ENCODE measurements at places on chromosomes 16 and 17.

DNA sequence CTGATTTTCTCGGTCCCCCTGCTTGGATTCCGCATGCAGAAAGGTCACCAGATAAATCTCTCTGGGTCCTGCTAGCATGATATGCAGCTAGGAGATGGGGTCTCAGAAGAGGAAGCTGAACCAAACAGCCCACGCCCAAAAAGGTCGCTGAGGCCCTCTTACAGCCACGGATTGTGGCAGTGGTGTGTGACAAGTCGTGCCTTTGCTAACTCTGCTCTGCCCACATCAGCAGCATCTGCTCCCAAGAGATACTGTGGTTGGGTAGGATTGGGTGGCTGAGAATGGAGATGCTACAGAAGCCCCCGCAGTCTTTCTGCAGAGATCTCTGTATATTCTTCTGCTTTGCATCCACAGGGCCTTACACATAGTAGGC, 15.2 kb upstream of the SKAP1 start:
- no peak for DNase-seq

GRCh38 chr17:66952031-66952524, 12.4 kb upstream of the CACNG4 start:
- DNase-seq = no peak

DNA sequence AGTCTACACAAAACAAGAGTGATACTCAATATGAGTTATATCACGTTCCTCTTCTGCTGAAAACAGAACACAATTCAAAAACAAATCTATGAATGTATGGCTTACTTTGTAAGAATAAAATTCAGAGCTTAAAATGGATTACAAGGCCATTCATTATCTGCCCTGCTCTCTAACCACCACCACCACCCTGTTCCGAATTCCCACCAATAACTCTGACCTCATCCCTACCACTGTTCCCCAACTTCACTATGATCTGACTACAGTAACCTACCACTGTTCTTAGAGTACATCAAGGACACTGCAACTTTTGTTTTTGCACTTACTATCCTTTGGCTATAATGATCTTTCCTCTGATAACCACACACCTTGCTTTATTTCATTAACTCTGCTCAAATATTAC, 21.3 kb downstream of the FBXL20 start:
- no peak for DNase-seq

GRCh38 chr16:81214745-81215166, 23.7 kb upstream of the BCO1 start:
- no peak for DNase-seq

DNA sequence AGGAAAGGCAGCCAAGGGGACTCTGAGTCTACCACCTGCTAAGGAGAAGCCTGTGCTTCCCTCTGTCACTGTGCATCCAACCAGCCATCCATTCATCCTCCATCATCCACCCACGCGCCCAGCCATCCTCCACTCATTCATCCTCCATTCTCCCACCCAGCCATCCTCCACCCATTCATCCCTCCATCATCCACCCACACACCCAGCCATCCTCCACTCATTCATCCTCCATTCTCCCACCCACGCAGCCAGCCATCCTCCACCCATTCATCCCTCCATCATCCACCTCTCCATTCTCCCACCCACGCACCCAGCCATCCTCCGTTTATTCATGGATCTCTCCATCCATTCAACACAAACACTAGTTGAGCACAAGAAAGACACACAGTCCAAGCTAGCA, 74.1 kb downstream of the COG7 start:
- no peak for DNase-seq

DNA sequence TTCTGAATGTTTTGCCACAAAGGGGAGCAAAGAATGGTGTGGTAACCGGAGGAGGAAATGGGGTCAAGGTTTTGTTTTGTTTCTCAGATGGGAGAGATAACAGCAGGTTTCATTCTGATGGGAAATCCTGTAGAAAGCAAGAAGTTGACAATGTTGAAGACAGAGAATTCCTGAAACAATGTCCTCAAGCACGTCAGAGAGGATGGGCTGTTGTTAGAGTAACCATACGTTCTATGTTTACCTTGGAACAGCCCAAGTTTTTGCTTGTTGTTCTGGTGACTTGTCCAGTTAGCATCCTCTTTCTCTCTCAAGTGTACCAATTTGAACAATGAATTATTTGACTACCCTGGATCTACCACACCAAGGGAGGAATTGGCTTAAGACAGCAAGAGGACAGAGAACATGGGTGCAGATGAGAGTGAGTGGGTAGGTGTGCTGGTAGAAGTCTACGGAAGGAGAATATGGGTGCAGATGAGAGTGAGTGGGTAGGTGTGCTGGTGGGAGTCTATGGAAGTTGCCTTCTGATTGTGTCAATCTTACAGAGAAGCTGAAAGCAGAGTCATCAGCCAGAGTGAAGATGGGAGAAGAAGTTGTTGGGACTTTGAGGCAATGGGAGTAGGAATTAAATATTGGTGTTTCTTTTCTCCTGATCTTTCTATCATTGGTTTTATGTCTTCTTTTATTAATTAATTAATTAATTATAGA, 14.8 kb upstream of the NSRP1 start:
- DNase-seq = no peak

DNA sequence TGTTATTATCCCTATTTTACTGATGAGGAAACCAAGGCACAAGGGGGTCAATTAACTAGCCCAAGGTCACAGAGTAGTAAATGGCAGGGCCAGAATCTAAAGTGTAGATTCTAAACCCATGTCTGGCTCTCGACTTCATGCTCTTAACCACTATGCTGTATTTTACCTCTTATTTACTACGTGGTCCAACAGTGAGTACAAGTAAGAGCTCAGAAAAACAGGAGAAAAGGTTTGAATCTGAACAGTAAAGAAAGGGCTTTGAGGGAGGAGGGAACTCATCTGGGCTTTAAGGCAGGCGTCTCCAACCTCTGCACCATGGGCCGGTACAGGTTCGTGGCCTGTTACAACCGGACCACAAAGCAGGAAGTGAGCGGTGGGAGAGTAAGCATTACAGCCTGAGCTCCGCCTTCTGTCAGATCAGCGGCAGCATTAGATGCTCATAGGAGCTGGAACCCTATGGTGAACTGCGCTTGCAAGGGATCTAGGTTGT, 62.9 kb downstream of the SMURF2 start:
- no peak for DNase-seq

GRCh38 chr16:23944381-23944780, 108.6 kb downstream of the PRKCB start:
- DNase-seq = no peak

- no peak for DNase-seq
These were observed 28.9 kb downstream of the TNRC6A start for GRCh38 chr16:24758373-24758772.

- DNase-seq = no peak
These were observed 17.7 kb upstream of the CBFA2T3 start for GRCh38 chr16:88994695-88995094.

DNA sequence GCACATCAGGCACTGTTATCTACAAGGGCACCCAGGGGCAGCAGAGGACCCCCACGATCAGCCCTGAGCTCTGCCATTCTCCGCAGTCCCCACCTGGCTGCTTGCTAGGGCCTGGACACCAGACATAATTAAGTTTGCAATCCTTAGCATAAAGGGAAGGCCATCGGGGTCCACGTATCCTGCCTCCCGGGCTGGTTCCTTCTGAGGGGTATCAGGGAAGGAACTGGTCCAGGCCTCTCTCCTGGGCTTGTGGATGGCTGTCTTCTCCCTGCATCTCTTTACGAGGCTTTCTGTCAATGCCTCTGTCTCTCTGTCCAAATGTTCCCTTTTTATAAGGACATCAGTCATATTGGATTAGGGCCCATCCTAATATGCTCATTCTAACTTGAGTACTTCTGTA, 77.8 kb downstream of the CYLD start:
- no peak for DNase-seq

DNA sequence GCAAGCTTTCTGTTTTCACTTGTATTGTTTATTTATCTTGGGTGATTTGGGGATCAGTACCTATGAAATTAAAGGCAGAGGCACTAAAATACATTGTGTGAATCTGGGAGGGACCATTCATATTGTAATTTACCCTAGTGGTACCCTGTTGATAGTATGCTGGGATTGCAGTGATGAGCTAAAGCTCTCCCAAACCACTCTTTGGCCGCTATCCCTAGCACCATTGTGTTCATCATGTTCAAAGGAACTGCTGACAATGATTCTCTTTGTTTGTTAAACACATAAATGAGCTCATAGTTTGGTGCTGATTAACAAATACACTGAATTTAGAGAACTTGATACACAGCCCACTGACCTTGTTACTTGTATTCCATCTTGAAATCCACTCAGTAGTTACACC, 1469.8 kb downstream of the CDH11 start:
- no peak for DNase-seq

GRCh38 chr17:77375917-77376651, 235.3 kb downstream of the SEC14L1 start:
- no peak for DNase-seq

DNA sequence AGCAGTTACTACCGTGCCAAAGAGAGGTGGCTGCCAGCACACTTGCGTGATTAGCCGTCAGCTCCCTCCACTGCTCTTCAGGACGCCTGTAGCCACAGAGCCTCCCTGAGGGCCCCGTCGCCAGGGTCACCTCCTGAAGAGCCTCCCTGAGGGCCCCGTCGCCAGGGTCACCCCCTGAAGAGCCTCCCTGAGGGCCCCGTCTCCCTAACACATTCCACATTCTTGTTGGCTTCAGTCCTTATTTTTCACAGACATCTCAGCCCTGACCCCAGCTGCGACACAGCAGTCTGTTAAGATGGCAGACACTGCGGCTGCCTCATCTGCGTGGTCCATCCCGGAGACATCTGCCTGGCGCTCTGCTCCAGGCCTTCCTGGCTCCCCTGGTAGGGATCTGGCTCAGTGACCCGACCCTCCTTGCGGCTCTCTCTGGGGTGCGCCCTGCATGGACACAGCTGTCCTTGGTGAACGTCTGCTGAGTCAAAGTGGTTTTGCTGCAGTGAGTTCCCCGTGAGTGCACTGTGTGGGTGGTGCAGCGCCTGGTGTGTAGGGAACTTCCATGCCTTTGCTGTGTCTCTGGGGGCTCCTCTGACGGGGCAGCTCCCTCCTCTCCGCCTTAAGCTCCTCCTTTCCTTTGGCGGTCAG, 11.4 kb downstream of the ACSF3 start:
- DNase-seq = no peak

DNA sequence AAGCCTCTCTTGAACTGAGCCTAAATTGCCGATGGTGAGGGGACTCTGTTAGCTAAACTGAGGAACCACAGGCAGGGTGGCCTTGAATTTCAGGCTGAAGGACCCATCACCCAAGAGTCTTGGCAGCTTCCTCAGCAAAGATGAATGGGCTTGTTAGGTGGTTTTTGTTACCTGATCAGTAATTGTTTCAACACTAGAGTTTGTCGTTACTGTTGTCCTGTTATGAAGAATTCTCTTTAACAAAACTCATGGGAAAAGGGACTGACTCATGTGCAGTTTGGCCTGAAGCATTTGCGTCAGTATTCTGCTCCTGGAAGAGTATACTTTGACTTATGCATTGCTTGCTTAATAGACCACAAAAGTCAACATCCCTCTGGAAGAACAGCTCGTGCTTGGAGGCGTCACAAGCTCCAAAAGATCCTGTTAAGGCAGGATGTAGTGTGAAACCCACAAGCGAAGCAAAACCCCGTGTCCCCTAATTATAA, 206.0 kb downstream of the IRX3 start:
- no peak for DNase-seq

GRCh38 chr17:78651554-78651953, 74.4 kb upstream of the DNAH17 start:
- no peak for DNase-seq

DNA sequence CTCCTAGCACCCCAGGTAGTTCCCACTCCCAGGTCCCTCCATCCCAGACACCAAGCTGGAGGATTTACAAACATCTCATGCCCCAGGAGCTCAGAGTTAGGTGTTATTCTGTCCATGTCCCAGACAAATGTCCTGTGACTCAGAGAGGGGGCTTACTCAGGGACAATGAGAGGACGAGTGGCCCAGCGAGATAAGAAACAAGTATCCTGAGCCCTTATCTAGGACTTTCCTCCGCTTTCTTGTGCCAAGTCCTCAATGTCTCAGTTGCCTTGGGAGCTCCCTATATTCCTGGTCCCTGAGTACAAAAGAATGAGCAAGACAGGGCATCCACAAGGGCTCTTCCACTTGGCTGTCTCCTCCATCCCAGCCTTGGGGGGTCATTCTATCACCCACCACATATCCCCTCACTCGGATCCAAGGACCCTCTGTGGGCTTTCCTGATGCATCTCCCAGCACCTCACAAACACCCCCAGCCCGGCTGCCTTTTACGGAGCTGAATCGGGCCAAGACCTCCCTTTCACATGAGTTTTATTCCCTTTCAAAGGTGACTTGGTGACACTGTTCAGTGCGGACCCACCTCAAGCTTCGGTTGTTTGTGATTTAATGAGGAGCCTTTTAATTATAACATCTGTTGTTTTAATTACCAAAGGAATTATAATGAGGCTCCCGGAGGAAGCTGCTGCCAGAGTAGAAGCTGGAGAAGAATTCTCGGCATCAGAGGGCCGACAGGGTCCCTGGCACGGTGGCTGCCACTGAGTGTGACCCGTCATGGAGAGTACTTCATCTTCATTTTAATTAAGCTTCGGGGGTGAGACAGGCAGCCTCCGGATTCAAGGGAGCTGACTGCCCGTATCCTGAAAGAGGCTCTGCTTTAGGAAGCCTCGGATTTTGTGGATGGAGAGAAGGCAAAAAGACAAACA, 121.5 kb downstream of the WSCD1 start:
- DNase-seq = no peak

DNA sequence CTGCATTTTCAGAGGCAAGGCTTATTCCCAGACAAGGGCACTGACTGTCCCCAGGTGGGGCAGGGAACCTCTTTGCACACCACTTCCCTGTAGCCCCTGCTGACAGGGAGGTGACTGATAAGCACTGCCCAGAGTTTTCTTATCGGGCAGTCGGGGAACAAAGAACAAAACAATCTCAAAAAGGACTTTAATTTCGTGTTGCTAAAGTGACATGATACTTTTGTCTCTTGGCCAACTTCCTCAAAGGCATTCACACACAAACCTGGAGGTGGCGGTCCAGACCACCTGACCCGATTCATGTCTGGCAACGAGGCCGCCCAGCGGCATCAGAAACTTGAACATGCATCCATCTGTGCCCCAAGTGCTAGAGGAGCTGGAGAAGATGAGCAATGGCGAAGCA, 28.9 kb downstream of the ZDHHC7 start:
- no peak for DNase-seq

- no peak for DNase-seq
These were observed 35.5 kb downstream of the UBN1 start for GRCh38 chr16:4882633-4883285.

GRCh38 chr17:41535764-41536481, 7.8 kb upstream of the KRT19 start:
- DNase-seq = no peak

GRCh38 chr17:11832401-11833137, 164.7 kb downstream of the ZNF18 start:
- no peak for DNase-seq

DNA sequence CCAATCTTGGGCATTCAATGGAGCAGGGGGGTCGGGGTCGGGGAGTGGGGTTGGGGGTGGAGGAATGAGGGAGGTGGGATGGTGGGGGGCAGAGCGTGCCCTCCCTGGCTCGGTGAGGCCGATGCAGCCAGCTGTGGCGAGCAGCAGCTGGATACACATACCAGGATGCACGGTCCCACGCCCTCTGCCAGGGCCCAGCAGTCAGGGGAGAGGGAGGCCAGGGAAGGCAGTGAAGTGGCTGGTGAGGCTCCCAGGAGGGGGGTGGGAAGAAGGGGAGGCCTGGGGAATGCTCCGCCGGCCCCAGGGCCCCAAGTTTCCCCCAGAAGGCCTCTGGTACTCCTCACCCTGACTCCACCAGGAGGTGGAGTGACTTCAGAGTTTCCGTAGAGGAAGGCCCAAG, 77.6 kb upstream of the LHX1 start:
- DNase-seq = no peak

Data from tibial artery (tissue), 4 donors.